ENCODE measurements at places on chromosomes 5 and 9.
A peak's percentile ranks its signal among the peaks of the same experiment; 100 is the strongest.

DNA sequence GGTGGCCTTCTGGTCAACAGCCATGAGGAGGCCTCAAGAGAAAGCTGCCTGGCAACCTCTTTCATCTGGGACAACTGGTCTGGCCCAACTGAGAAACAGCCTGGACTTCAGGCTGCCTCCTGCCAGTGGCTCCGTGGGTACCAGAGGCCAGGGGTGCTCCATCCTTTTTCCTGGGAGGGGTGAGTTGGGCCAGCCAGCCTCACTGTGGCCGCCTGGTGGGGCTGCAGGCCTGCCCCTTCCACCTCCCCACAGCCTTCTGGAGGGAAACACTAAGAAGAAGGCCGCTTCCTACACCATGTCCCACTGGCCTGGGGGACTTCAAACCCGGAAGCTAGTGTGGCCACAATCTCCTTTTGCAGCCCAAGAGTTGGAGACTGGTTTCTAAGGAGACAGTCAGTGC lies 13.8 kb upstream of the NKD2 start:
- H3K36me3 ChIP-seq, result no peaks in the 10 kb centered on the region
- H3K27ac ChIP-seq, result peak overlapping the region; percentile 26
- peaks cover 60% of the 10 kb centered on the region for H3K4me1 ChIP-seq
- H3K27me3 ChIP-seq, result no peaks in the 10 kb centered on the region

- no peaks in the 10 kb centered on the region for H3K4me1 ChIP-seq
- no peak overlapping the region for H3K27ac ChIP-seq
- DNase-seq, result no peak
- no peak overlapping the region for H3K4me3 ChIP-seq
Observed at GRCh38 chr9:2479056-2479565, 142.5 kb upstream of the VLDLR start.

- H3K4me1 ChIP-seq, result no peaks in the 10 kb centered on the region
- H3K27ac ChIP-seq, result no peak overlapping the region
- no peak overlapping the region for H3K4me3 ChIP-seq
- no peaks in the 10 kb centered on the region for H3K27me3 ChIP-seq
Observed at GRCh38 chr9:134496413-134497282, 145.0 kb upstream of the COL5A1 start.

GRCh38 chr5:143059355-143059754 lies 289.2 kb downstream of the ARHGAP26 start:
- no peaks in the 10 kb centered on the region for H3K27me3 ChIP-seq

DNA sequence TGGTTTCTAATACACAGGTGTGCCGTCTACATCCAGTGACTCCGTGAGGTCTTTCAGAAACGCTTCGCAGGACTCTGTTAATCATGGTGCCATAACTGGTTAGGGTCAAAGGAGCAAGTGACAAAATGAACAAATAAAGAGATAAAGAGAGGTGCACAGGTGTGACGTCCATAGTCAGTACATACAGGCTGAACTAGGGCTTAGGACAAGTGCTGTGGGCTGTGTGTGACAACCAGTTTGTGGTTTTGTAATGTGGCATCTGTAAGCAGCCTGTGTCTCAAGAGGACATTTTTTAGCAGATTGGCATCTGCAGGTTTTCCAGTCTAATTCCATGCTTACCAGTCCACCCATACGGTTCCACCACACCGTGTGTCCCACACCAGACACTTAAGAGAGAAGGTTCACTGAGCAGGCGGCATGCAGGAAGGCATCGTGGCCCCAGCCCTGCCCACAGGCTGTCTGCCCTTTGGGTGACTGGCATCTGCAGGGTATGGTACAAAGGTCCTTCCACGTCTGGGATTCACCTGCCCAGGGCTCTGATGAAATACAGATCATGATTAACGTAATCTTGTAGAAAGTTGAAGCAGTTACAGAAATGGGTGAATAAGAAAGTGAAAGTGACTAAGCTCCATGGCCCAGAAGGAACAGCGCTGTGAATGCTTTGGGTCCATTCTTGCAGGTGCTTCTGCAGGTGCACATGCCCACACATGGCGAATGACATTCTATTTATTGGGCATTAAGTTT lies 26.9 kb downstream of the SRD5A1 start:
- H3K27me3 ChIP-seq, result no peaks in the 10 kb centered on the region
- H3K36me3 ChIP-seq, result peaks cover 28% of the 10 kb centered on the region
- no peak overlapping the region for H3K27ac ChIP-seq
- DNase-seq, result peak; percentile 15
- no peak overlapping the region for H3K4me3 ChIP-seq
- no peaks in the 10 kb centered on the region for H3K4me1 ChIP-seq

DNA sequence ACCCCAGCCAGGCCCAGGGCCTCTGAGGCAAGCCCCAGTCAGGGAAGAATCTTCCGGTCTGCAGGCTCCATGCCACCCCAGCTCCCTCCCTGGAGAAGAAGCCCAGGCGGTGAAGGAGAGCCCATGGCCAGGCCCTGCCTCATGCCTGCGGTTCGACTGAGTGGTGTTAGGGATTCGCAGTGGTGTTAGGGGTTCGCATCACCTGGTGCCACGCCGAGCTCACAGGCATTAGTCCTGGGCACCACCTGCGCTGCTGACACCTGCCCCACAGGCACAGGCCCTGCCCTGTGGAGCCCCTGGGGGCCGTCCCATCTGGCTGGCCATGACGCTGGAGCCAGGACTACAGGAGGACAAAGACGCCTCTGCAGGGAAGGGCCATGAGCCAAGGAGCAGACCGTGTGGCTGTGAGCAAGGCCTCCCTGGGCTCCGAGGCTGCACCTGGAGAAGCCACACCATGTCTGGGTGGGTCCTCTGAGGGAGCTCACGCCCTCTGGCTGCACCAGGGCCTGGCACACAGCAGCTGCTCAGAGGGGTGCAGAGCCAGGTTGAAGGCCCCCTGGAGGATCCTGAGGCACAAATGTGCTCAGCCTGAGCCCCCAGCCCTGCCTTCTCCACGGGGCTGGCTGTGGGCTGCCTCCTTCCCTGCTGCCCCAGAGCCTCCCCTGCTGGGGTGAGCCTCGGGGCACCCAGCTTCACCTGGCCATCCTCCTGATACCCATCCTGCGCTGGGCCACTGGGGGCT lies 27.6 kb upstream of the RNF130 start:
- H3K27me3 ChIP-seq, result no peaks in the 10 kb centered on the region
- H3K4me1 ChIP-seq, result no peaks in the 10 kb centered on the region
- H3K4me3 ChIP-seq, result no peak overlapping the region
- no peak overlapping the region for H3K27ac ChIP-seq
- no peaks in the 10 kb centered on the region for H3K36me3 ChIP-seq

GRCh38 chr5:174336479-174336878 lies 291.0 kb downstream of the NSG2 start:
- H3K27ac ChIP-seq, result no peak overlapping the region
- no peaks in the 10 kb centered on the region for H3K4me1 ChIP-seq
- H3K27me3 ChIP-seq, result no peaks in the 10 kb centered on the region

DNA sequence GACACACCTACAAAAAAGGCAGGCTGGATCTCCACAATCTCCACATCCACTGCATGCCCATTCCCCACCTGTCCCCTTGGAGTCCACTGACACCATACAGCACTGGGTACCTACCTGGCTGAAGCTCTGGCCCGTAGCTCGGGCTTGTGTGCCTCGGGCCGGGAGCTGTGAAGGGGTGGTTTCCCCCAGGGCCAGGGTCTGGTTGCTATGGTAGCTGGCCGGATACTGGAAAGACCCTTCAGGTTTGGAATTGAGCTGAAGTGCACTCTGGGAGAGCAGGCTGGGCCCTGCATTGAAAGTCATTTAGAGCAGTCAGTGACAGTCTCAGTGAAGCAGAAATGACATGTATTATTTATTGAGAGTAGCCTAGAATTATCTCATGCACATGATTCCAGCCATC lies 507.3 kb downstream of the CTNND2 start:
- DNase-seq, result no peak
- no peak overlapping the region for H3K27ac ChIP-seq

- H3K27ac ChIP-seq, result no peak overlapping the region
- no peak overlapping the region for H3K4me3 ChIP-seq
- H3K27me3 ChIP-seq, result peaks cover 13% of the 10 kb centered on the region
- no peaks in the 10 kb centered on the region for H3K4me1 ChIP-seq
- no peaks in the 10 kb centered on the region for H3K36me3 ChIP-seq
Observed at GRCh38 chr5:96651047-96651446, 11.1 kb upstream of the CAST start.

- no peaks in the 10 kb centered on the region for H3K4me1 ChIP-seq
- no peaks in the 10 kb centered on the region for H3K27me3 ChIP-seq
- DNase-seq, result no peak
- H3K36me3 ChIP-seq, result no peaks in the 10 kb centered on the region
Observed at GRCh38 chr5:59330680-59331079, 562.8 kb downstream of the PDE4D start.

GRCh38 chr5:43959144-43959543 lies 356.2 kb downstream of the NNT start:
- DNase-seq, result no peak
- no peak overlapping the region for H3K4me3 ChIP-seq
- H3K27me3 ChIP-seq, result no peaks in the 10 kb centered on the region

GRCh38 chr5:9865574-9865973 lies 235.4 kb upstream of the TAS2R1 start:
- no peak for DNase-seq
- no peaks in the 10 kb centered on the region for H3K27me3 ChIP-seq
- no peaks in the 10 kb centered on the region for H3K4me1 ChIP-seq
- H3K27ac ChIP-seq, result no peak overlapping the region

- peaks cover 40% of the 10 kb centered on the region for H3K4me1 ChIP-seq
- DNase-seq, result no peak
- H3K36me3 ChIP-seq, result no peaks in the 10 kb centered on the region
- no peaks in the 10 kb centered on the region for H3K27me3 ChIP-seq
Observed at GRCh38 chr5:124908581-124909451, 162.4 kb upstream of the ZNF608 start.

DNA sequence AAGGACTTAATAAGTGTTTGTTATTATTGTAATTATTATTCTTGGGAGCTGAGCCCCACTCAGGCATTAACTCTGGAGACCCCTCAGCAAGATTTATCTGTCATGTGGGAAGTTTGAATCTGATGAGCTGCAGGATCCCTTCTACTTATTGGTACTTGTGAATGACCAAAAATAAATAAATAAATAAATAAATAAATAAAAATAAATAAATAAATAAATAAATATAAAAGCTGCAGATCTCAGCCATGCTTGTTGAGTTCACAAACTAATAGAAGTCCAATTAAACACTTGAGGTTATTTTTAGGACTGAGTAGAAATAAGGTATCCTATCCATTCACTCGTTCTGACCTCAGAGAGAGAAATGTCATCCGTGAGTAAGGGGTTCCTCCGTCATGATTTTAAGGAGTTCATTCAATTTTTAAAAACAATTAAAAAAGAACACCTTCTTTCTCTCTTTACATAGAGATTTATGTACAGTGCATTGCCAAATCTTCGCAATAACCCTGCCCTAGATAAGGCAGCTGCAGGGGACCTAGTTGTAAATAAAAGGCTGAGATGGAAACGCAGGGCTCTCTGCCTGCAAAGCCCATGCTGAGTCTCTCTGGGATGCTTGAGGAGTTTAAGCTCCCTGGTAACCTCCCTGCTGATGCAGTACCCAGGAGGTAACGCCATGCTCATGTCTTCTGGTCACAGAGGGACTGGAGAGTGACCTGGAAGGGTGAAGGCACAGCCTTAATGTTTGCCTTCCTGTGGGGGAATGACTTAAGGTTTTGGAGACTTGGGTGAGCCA lies 1.2 kb downstream of the EFCAB9 start:
- no peak for DNase-seq
- H3K4me1 ChIP-seq, result no peaks in the 10 kb centered on the region
- no peak overlapping the region for H3K27ac ChIP-seq
- H3K27me3 ChIP-seq, result no peaks in the 10 kb centered on the region
- no peak overlapping the region for H3K4me3 ChIP-seq

- H3K4me3 ChIP-seq, result no peak overlapping the region
- DNase-seq, result no peak
- H3K4me1 ChIP-seq, result no peaks in the 10 kb centered on the region
Observed at GRCh38 chr9:112120439-112120925, 54.6 kb downstream of the SUSD1 start.

- H3K4me1 ChIP-seq, result peaks cover 29% of the 10 kb centered on the region
- no peak overlapping the region for H3K27ac ChIP-seq
- no peak for DNase-seq
- no peak overlapping the region for H3K4me3 ChIP-seq
- H3K36me3 ChIP-seq, result no peaks in the 10 kb centered on the region
Observed at GRCh38 chr5:14928661-14929060, 57.1 kb upstream of the ANKH start.

DNA sequence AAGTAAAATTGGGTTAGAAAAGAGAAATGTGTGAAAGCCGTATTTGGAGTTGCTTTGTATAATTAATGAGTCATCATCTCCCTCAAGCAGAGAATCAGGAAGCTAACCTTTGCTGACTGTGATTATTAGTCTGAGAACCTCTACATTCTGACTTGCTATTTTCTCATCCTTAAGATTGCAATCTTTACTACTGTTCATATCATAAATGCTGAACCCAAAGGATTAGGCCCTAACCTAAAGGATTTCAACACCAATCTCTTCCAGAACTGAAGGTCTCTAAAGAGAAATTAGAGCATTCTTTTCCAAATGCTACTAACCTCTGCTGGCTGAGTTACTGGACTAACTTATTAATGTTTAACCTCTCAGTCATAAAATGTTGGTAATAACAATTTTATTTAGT lies 538.1 kb upstream of the MEF2C start:
- H3K27me3 ChIP-seq, result no peaks in the 10 kb centered on the region
- H3K27ac ChIP-seq, result no peak overlapping the region
- no peaks in the 10 kb centered on the region for H3K36me3 ChIP-seq
- no peak overlapping the region for H3K4me3 ChIP-seq
- DNase-seq, result no peak

Data from DND-41 (cell line).